ENCODE measurements at places on chromosomes 13 and 19. TPM values are rescaled to one million over a fixed set of nuclear protein-coding genes. Genes with fewer than 3 reads are reported as not detected.

The SBK2 gene
- total RNA-seq: not detected

DNA sequence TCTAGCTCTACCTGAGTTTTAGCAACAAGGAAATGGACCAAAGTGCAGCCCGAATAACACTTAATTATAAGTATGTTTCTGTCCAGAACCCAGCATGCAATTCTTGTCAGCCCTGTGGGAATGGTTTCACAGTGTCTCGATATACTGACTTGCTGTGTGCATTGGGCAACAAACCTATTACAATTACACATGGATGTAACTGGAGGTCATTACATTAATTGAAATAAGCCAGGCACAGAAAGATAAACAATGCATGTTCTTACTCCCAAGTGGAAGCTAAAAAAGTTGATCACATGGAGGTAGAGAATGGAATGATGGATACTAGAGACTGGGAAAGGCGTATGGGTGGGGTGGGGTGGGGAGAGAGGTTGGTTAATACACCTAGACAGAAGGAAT, 5.1 kb upstream of the CYP2S1 start:
- no peak for DNase-seq

DNA sequence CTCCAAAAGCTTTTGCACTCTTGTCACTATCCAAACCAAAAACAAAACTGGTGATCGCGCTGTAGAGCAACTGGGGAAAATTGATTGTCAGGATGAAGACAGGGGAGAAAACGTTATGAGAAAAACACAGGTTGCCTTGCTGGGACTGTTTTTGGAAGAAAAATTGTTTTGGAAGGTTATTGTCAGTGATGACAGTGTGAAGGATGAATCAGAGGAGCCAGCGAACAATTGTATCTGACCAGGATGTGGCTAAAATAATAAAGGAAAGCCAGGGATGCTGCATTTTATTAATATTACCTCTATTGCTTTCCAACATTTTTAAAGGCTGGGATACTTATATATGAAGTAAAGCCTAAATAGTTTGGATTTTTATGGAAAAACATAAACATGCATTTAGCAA, 334.0 kb downstream of the SPRY2 start:
- no peak for DNase-seq

DNA sequence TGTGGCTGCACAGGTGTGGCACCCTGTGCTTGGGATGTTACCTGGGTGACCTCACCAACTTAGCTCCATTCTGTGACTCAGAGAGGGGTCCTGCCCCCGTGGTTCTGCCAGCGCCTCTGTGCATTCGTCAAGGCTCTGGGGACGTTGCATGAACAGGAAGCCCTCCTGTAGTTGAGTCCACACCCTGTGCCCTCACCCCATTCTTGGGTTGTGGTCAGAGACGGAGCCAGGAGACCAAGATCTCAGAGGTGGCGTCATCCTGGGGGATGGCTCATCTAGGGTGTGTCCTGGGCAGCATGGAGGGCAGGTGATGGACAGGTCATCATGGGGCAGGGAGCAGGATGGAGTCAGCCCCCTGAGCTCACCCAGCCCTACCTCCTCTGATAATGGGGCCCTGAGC, 2.5 kb downstream of the COX6B2 start:
- no peak for DNase-seq

DNA sequence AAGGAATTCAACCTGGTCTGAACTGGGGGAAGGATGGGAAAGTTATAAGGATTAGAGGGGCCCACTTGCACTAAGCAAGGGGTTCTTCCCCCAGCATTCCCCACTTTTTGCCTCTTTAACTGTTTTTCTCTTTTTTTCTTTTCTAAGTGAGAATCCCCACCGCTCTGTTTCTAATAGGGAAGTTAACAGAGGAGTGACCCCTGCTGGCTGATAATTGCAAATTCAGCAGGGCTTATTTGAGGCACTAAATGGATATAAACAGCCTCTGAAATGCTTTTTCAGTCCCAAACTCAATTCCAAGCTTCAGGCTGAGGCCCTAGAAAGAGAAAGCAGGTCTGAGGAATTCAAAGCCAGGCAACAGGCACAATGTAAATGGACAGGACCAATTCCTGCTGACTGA, 38.2 kb upstream of the CEACAM21 start:
- no peak for DNase-seq

- DNase-seq: no peak
Measured at GRCh38 chr19:47711652-47712242, 1.5 kb upstream of the EHD2 start.

The SLAIN1 gene
- 18.4 TPM for total RNA-seq

DNA sequence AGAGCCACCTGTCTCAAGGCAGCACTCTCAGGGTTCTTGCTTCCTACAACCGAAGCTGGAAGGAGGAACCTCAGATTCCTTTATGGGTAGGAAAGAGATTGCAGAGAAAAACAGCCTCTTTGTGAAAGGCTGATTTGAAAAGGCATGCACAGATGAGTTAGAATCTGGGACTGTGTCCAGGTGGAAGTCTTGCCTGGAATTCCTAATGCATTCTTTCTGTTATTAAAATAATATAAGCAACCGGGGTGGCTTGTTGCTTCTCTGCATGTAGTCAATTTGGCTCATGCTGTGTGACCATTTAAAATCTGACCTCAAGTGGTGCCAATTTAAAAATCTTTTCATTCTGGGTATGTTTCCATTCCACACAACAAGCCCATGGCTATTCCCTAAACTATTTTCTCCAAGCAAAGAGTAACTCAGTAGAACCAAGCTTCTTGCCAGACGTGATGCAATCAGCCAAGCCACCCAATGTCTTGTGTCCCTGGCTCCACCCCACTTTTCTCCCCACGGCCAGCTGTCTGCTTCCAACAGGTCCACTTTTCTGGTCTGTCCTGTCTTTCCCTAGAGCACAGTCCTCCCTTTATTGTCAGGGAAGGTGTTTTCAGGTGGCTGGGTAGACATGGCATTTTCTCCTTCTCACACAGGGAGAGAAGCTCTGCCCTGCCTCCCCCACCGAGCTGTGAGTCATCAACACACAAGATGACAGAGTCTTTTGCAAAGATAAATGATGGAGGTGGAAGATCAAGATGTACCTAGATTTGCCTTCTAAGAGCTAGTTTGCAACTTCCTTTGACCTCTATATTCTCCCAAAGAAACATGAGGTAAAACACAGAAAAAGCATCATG, 394.3 kb downstream of the FOXO1 start:
- DNase-seq: no peak

The MISP3 gene
- total RNA-seq: 0.59 TPM

GRCh38 chr13:61040181-61040580, 375.5 kb downstream of the PCDH20 start:
- no peak for DNase-seq

GRCh38 chr19:532561-533363, 1.2 kb downstream of the CDC34 start:
- DNase-seq: no peak

The NTN5 gene
- 0.21 TPM for total RNA-seq

The CGB3 gene
- total RNA-seq: not detected

GRCh38 chr13:91133941-91134802, 213.3 kb upstream of the MIR17HG start:
- DNase-seq: peak; percentile 60

The FCGBP gene
- total RNA-seq: 6.6 TPM

- no peak for DNase-seq
Measured at GRCh38 chr19:10701955-10702525, 801 bp downstream of the QTRT1 start.

DNA sequence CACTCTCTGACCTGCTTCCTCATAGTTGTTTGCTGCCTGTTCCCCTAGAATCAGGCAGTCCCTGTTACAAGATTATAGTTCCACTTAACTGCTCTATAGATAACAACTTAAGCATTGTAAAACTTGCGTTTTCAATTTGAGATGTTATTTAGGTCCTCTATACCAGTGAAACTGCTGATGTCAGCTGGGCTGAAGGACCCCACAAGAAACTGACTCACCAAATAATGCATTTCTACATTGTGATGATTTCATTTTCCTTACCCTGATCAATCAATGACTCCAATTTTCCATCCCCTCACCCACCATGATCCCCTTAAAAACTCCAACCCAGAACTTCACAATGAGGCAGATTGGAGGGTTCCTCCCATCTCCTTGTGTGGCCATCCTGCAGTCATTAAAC, 280.7 kb downstream of the SLITRK1 start:
- DNase-seq: no peak

DNA sequence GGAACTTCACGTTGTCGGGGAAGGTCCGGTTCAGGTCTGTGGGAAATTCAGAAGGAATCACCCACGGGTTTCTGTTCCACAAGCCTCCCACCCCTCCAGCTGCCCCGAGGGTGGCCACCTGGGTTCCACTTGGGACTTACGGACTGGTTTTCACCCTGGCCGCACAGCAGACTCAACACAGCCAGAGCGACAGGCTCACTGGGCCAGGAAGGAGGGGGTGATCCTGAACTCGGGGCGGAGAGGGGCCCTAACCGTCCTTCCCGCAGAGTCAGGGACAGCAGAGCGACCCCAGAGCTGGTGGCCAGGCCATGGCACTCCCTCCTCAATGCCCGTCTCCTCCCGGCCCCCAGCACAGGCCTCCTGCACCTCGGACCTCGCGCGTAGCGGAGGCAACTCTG, 13.0 kb downstream of the GRTP1 start:
- DNase-seq: no peak

DNA sequence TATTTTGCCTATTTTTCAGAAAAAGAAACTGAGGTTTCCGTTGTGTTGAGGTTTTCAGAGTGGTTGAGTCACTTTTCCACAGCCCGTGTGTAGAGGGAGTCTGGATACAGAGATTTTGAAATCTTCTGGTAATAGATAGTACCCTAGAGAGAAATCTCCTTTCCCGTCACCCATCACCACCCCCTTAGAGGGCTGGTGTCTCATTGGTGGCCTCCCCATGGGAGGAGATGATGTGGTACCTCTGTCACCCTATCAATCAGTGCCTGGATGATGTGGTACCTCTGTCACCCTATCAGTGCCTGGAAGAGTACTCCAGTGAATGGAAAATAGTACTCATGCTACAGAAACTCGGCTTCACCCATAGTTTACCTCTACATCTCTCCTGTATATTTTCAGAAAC, 42.2 kb upstream of the SERP2 start:
- no peak for DNase-seq

GRCh38 chr19:38714354-38714778, 29.9 kb downstream of the CAPN12 start:
- DNase-seq: no peak

The WDR87 gene
- not detected for total RNA-seq

GRCh38 chr19:42121656-42122069, 10.6 kb downstream of the POU2F2 start:
- peak; percentile 89 for DNase-seq

The CHAF1A gene
- total RNA-seq: 125 TPM

GRCh38 chr19:16041299-16041990, 34.9 kb upstream of the TPM4 start:
- peak; percentile 82 for DNase-seq

DNA sequence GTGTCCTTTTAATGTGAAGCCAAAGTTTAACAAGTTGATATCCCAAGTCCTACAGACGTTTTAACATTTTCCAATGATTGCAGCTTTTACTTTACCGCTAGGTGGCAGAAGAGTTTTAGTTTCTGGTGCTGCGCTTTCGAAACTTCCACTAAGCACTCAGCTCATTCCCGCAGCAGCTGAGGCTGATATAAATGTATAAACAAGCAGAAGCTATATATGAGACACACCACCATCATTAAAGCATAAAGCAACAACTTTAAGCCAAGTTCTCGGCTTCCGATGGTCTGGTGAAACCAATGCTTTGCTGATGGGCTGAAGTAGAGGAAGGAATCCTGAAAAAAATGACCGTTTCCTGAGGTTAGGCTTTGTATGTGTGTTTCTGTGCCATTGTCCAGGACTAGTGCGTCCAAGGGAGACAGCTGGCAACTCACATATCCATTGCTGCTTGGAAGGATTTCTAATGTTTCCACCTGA, 753.9 kb downstream of the OLFM4 start:
- DNase-seq: no peak

- no peak for DNase-seq
Measured at GRCh38 chr19:39870171-39870971, 24.2 kb upstream of the FBL start.

GRCh38 chr19:52188822-52189734, 774 bp upstream of the PPP2R1A start:
- no peak for DNase-seq

- DNase-seq: no peak
Measured at GRCh38 chr13:33251131-33251661, 34.4 kb downstream of the STARD13 start.

The ANKRD24 gene
- total RNA-seq: 0.74 TPM

- DNase-seq: no peak
Measured at GRCh38 chr13:99477493-99477892, 23.8 kb upstream of the TM9SF2 start.

DNA sequence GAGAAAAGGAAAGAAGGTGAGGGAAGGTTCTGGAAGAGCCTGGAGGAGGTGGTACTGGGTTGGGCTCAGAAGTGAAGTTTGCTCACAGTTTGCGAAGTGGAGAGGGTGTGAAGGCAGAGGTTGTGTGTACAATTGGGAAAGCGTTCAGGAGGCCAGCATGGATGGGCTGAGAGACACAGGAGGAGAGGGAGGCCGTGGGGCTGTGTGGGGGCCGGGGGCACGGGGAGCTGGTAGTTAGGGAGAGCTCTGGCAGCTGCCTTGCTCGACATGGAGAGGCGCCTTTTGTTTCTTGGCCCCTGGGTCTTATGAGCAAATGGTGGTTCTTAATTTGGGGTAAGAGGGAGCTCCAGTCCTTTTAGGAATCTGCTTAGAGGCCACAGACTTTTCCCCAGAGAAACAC, 16.7 kb downstream of the BICRA start:
- DNase-seq: no peak

The ZNF560 gene
- total RNA-seq: 0.38 TPM

- DNase-seq: no peak
Measured at GRCh38 chr19:13979686-13980085, 26.4 kb downstream of the RFX1 start.

DNA sequence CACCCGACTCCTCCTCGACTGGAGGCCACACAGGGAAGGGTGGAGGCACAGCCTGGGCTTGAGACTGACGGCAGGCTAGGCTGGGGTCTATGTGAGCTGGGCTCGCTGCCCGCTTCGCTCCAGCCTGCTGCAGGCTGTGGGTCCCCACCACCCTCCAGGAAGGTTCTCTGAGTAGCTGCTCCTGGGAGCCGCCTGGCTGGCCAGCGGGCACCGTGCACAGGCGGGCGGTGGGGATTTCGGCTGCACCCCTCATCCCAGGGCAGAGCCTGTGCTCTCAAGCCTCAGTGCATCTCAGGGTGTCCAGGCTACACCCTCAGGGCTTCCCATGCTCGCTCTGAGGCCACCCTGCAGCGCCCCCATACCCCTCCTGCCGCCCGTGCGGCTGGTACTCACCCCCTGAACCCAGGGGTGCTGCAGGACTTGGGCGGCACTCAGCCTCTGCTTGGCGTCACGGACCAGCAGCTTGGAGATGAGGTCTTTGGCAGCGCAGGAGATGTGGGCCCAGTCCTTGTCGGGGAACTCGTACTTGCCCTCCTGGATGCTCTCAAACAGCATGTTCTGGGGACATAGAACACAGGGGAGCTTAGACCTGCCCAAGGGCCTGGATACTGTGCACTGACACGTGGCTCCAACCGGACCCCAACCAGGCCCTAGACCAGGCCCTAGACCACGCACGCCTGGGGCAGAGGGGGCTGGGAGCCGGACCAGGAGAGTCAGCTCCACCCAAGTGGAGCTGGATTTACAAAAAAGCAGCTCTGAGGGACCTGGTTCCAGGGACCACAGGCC, 10.2 kb downstream of the MKNK2 start:
- no peak for DNase-seq

- DNase-seq: no peak
Measured at GRCh38 chr13:56670563-56670962, 470.2 kb upstream of the PRR20A start.

The PRR22 gene
- total RNA-seq: 8.5 TPM
